COR-L47 (cell line): ENCODE measurements at places on chromosomes 7 and 10.

DNA sequence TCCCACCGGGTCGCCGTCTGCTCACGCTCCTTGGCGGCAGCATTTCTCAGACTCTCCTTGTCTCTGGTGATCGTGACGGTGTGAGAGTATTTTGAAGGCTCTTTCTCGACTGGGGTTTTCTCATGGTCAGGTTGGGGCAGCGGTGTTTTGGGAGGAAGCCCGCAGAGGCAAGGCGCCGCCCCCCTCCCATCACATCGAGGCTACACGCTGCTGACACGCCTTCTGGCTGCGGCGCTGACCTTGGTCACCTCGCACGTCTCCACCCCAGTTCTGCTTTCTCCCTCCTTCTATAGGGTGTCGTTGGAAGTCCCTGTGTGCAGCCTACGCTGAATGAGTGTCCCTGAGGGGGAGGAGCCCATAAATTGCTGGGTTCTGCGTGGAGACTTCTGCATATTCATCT lies 55.2 kb downstream of the GLRX3 start:
- no peak for DNase-seq

GRCh38 chr10:86354761-86355540 lies 11.6 kb downstream of the GRID1 start:
- no peak for DNase-seq

- DNase-seq = no peak
Measured at GRCh38 chr7:7769710-7770627, 51.6 kb upstream of the RPA3 start.

DNA sequence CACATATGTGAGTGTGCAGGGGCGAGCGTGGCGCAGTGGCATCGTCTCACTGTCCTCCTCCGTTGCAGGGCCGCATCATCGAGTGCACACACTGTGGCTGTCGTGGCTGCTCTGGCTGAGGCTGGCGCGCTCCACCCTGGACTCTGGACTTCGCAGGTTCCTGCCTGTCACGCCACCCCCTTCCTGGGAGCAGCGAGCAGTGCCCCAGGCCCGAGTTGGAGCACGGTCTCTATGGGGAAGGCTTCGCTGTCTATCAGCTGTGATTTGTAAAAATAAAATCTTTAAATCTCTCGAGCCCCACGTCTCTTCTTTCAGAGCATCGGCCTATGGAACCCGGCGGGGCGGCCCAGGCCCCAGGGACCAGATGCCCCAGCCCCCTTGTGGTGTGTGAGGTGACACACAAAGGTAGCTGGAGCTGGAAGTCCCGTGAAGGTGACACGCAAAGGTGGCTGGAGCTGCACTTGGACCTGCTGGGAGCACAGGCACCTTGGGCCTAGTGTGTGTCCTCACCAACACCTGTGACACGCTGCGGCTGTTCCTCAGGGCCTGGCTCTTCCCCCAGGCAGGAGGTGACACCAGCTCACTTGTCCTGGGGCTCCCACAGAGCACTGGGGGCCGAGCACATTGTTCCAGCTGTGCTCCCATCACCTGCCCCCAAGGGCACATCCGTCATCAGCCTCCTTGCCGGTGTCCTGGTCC lies 10.7 kb downstream of the BUD31 start:
- DNase-seq = no peak

DNA sequence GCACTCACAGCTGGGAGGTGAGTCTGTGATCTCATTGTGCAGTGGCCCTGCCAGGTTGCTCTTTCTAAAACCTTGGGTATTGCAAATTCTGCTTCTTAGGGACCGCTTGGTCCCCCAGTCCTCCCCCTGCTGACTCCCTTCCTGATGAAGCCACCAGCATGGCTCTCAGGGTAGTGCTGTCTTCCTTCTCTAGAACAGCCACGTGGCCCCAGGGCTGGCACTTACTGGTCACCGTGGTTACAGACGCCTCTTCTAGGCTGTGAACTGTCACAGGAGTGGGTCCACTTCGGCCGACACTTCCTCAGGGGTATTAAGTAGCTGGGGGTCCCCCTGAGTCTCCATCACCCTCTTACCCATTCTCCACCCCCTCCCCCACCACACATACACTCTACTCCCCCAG lies 2.7 kb upstream of the HTRA1 start:
- DNase-seq = no peak

GRCh38 chr10:113139699-113140098 lies 189.7 kb downstream of the TCF7L2 start:
- no peak for DNase-seq

DNA sequence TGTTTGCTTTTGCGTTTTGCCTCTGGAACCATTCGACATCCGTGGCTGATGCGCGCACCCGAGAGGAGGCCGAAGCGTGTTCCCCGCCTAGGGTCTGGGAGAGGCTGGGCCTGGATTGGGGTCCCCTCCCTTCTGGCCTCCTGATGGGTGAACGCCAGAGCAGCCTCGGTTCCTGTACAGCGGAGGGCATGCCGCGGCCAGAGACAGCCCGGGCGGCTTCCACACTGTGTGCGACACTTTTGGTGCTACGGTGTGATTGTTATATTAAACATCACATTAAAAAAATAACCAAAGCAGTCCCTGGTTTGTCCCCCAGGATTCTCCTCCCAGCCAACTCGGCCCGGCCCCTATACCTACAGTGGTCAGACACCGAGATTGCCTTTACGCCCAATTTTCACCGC lies 3.7 kb upstream of the HOXA7 start:
- no peak for DNase-seq

- no peak for DNase-seq
Measured at GRCh38 chr7:11021468-11021867, 47.8 kb downstream of the PHF14 start.

DNA sequence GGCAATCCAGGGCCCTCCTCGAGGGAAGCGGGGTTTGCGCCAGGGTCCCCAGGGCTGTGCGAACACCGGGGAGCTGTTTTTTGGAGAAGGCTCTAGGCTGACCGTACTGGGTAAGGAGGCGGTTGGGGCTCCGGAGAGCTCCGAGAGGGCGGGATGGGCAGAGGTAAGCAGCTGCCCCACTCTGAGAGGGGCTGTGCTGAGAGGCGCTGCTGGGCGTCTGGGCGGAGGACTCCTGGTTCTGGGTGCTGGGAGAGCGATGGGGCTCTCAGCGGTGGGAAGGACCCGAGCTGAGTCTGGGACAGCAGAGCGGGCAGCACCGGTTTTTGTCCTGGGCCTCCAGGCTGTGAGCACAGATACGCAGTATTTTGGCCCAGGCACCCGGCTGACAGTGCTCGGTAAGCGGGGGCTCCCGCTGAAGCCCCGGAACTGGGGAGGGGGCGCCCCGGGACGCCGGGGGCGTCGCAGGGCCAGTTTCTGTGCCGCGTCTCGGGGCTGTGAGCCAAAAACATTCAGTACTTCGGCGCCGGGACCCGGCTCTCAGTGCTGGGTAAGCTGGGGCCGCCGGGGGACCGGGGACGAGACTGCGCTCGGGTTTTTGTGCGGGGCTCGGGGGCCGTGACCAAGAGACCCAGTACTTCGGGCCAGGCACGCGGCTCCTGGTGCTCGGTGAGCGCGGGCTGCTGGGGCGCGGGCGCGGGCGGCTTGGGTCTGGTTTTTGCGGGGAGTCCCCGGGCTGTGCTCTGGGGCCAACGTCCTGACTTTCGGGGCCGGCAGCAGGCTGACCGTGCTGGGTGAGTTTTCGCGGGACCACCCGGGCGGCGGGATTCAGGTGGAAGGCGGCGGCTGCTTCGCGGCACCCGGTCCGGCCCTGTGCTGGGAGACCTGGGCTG lies 26.0 kb downstream of the PRSS2 start:
- no peak for DNase-seq

DNA sequence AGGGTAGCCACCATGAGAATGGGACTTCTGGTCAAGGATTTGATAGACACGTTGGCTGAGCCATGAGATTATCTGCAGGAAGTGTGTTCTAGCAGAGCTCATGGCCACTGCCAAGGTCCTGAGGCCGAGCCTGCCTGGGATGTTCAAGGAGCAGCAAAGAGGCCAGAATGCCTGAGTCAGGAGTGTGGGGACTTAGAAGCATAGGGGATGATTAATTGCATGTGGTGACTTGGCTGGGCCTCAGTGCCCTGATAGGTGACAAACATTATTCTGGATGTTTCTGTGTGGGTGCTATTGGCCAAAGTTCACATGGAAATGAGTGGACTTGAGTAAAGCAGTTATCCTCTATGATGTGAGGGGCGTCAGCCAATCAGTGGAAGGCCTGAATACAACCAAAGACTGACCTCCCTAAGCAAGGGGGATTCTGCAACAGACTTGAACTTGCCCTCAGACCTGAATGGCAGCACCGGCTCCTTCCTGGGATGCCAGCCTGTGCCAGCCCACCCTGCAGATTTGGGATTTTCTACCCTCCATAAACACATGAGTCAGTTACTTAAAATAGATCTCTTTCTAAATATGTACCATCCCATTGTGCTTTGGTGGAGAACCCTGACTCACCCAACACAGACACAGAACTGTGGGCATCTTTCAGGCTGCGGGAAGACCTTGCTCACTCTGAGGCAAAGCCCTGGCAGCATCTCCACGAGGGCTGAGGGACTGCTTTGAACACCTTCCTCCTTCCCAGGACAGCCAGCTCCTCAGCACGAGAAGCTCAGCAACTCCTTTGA lies 363.9 kb upstream of the MGMT start:
- DNase-seq = no peak
